Smooth muscle cell of the coronary artery (primary cell): ENCODE measurements at places on chromosomes 1 and 21. TPM values are rescaled to one million over a fixed set of nuclear protein-coding genes. Genes with fewer than 3 reads are reported as not detected.

Gene FMO3
- total RNA-seq: 0.47 and 3.1 TPM in 2 replicates

Gene RAB7B
- 4.7 and 13.6 TPM in 2 replicates for total RNA-seq

Gene MKNK1
- 14.2 and 16.9 TPM in 2 replicates for total RNA-seq

Gene LCA5L
- total RNA-seq: 0.35 and 0.75 TPM in 2 replicates

Gene ZNF648
- not detected in 2 replicates for total RNA-seq

Gene FABP3
- 19.1 and 79.4 TPM in 2 replicates for total RNA-seq

Gene ZNF695
- total RNA-seq: 1.8 and 2.0 TPM in 2 replicates

Gene CSF3R
- total RNA-seq: not detected in 2 replicates

Gene DMRTA2
- 0.08 TPM in 1 of 2 replicates, not detected in the other for total RNA-seq
